ENCODE measurements at places on chromosomes 2 and 18.

GRCh38 chr2:128396500-128396891 is 77.8 kb upstream of the HS6ST1 start:
- no peak for DNase-seq

GRCh38 chr2:172072303-172072702 is 13.0 kb upstream of the DLX1 start:
- DNase-seq: no peak

DNA sequence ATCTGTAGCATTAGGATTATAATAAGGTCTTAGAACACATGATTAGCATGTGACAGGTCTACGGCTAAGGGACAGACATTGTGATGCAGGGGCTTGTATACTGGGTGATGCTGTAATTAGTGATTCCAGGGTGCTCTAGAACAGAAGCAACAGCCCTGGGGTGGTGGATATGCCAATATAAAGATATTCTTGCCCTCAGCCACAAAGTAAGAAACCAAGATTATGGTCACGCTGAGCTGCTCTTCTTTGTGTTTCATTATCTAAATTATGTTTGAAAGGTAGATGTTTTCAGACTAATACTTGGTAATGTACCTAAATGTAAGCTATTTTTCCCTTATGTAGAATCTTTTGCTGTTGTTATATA is 45.3 kb downstream of the FN1 start:
- DNase-seq: no peak

- no peak for DNase-seq
Observed at GRCh38 chr2:33365264-33365970, 111.0 kb upstream of the RASGRP3 start.

DNA sequence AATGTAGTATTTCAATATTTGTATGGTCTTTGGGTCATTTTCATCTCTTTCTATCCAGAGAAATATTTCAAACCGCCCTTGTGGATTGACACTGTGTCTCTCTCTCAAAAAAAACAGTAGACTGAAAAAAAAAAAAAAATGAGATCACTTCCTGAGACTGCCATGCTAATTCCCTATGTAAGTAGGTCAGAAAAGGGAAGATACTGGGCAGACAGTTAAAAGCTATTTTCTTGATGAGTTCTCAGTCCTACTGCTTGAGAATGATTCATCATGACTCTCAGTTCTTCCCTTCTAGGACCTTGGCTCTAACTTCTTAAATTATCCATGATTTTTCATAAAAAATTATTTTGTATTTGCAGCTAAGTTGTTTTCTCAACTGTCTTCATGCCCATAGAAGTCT is 672.3 kb upstream of the REG3G start:
- DNase-seq: no peak

- no peak for DNase-seq
Observed at GRCh38 chr2:234950730-234951663, 820 bp upstream of the SH3BP4 start.

DNA sequence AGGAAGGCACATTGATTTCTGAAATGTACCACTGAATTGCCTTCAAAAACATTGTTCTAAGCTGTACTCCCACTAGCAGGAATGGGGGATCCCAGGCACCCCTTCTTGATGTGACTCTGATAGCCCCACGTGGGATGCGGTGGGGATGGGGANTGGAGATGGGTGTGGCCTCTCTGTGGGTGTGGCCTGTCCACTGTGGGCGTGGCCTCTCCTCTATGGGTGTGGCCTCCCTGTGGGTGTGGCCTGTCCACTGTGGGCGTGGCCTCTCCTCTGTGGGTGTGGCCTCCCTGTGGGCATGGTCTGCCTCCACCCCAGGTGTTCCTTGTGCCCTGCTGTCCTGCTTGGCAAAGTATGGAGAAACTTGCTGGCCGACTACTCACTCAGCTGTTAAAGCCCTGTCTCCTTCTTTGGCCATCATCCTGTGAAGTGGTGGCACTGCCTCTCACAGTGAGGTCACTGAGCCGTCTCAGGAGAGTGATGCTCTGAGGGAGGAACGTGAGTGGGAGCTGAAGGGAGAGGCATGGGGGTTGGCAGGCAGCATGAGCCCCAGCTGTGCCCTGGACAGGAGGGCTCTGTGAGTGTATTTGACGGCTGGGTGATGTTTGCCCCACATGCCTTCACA is 6.7 kb upstream of the PARD6G start:
- no peak for DNase-seq

Measured in dorsolateral prefrontal cortex (tissue), 122 donors.